HL-60 (cell line): ENCODE measurements at places on chromosomes 6 and 20.

GRCh38 chr20:41142919-41143318, 5.6 kb downstream of the PLCG1 start:
- peak; percentile 43 for DNase-seq

DNA sequence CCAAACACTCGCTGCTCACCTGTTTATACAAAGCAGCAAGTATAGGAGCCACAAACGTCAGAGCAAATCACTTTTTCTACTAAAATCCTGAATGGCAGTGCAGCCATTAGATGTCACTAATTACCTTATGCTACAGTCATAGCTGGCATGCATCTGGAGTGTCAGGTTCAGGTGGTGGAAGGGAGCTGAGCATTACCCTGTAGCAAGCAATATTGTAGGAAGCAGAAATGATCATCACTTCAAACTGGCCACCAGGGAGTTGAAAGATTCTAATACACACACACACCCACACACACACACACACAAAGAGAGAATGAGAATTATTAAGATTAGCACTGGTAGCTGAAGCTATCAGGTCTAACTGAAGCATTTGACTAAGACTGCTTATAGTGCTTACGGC, 75.8 kb downstream of the EFHC1 start:
- no peak for DNase-seq

DNA sequence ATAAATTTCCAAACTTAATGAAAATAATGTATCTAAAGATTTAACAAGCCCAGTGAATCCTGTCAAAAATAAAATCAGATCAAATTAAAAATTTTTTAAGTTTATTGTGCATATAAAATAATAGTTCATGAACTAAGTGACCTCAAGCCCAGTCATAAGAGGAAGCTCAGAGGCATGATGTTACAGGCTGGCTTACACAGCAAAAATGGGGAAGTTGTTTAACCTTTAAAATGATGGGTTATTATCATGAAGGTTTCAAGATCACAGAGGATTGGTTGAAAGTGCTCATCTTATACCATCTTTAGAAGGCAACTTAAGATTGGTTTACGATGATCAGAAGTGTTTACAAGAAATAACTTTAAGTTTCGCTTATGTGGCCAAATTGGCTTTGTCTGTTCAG, 102.5 kb downstream of the PAK5 start:
- DNase-seq, result no peak

- DNase-seq, result no peak
Measured at GRCh38 chr6:161677188-161677587, 403.3 kb upstream of the AGPAT4 start.

DNA sequence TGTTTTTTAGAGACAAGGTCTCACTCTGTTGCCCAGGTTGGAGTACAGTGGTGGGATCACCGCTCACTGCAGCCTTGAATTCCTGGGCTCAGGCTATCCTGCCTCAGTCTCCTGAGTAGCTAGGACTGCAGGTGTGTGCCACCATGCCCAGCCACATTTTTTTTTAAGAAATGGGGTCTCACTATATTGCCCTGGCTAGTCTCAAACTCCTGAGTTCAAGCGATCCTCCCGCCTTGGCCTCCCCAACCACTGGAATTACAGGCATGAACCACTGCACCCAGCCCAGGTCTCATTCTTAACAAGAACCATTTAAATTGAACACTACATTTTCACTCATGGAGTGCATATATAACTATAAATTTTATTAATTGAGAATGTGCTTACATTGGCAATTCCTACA, 20.5 kb downstream of the RPF2 start:
- DNase-seq, result no peak

DNA sequence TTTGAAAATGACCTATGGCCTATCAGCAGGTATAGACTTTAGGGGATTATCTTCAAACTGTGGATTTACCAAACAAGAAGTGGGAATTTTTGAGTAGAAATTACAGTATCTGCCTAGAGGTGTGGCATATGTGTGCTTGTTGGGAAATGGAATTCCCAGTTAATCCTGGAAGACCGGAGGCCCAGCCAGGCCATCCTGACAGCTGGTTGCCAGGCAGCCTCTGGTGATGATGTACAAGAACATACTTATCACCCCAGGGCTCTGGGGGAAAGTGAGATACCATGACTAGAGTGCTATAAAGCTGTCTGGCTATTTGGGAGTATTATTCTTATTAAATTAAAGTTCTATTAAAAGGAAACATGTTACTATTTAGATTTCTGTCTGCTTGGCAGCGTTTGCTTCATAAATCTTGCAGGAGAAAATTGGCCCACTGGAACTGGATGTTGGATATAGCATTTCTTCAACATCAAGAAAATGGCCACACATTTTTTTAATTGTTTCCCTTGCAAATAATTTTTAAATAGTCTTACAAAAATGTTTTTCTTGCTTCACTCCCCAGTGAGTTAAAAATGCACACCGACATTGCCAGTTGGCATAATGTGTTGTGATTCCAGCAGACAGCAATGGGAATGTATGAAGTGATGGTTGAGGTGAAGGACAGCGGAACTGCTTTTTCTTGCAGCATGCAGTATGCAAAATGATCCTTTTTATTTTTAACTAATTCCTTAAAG, 187.8 kb downstream of the MYLK4 start:
- no peak for DNase-seq

GRCh38 chr20:60108397-60108796, 150.2 kb downstream of the CDH26 start:
- DNase-seq, result no peak

- DNase-seq, result no peak
Measured at GRCh38 chr6:98957450-98957849, 9.7 kb upstream of the FBXL4 start.
